NT2/D1 (cell line): ENCODE measurements at places on chromosomes 12 and 14.

- no peak for DNase-seq
These were observed 86.0 kb downstream of the SLCO1A2 start for GRCh38 chr12:21248679-21249078.

GRCh38 chr12:24931666-24932405 lies 17.1 kb downstream of the BCAT1 start:
- DNase-seq = no peak

- no peak for DNase-seq
These were observed 39.6 kb downstream of the DNAH10 start for GRCh38 chr12:123801573-123802178.

DNA sequence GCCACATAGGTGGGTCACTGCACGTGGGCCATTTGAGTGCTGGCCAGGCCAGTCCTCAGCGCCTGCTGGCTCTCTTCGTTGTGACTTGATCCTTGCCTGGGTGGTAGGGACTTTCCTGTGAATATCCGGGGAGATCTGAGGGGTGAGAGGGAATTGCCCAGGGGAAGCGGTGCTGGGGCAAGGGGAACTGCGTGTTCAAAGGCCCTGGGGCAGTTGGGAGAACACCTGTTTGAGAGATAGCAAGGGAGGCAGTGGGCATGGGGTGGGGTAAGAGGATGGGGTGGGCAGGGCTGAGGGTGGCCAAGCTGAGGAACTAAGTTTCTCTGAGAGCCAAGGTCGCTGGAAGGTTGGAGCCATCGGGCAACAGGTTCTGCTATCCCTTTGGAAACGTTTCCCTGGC lies 25.0 kb downstream of the SETD1B start:
- DNase-seq = no peak
